Foreskin keratinocyte (primary cell): ENCODE measurements at places on chromosomes 13 and 19. TPM values are rescaled to one million over a fixed set of nuclear protein-coding genes. Genes with fewer than 3 reads are reported as not detected.

GRCh38 chr19:11480715-11481533 lies at the start of gene ELAVL3:
ELAVL3 (minus strand) TSS chr19:11481046; CDS start chr19:11480608, 438 bp downstream.
- DNase-seq: no peak

DNA sequence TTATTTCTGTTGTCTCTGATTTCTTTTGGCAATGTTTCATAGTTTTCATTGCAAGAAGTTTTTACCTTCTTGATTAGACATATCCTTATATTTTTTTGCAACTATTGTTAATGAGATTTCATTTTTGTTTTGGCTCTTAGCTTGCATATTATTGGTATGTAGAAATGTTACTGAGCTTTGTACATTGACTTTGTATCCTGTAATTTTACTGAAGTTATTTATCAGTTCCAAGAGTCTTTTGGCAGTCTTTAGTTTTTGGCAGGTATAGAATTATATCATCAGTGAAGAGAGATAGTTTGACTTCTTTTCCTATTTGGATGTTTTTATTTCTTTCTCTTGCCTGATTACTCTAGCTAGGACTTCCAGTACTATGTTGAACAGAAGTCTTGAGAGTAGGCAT lies 375.7 kb downstream of the TDRD3 start:
- no peak for DNase-seq

CERS1 gene
- 0.10 and 0.11 TPM in 2 replicates for total RNA-seq

DNA sequence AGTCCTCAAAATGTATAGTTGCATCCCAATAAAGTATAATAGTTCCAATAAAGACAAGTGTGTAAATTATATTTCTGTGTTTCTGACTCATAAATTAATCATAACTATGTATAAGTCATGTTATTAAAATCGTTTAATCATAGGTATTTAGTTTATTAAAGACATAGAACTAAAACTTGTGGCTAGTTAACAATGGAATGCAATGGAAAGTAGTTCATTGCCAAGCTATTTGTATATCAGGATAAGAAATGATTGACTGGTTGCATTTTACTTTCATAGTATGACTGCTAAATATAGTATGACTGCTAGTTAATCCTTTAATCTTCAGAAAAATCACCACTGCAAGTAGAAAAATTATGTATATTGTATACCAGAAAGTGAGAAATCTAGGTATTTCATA lies 16.9 kb downstream of the COG3 start:
- no peak for DNase-seq

ATP4B gene
- total RNA-seq: not detected in 2 replicates

DNA sequence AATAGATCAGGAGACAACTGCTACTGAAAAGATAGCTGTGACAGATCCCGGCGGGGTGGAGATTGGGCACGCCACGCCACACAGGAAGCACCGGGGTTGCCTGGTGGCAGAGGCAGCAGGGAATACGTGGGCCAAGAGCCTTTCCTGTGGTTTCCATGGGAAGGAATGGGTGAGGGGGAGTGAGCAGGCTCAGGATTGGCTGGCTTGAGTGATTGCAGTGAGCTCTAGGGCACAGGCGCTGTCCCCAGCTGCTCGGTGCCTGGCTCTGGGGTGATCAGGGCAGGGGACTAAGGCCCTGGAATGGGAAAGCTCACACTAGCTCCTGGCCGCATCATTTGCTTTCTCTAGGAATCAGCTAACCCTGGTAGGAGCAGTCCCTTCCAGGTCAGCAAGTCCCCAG lies 166.1 kb downstream of the USP12 start:
- DNase-seq: no peak

GRCh38 chr19:20660473-20661140 lies 764 bp downstream of the ZNF626 start:
- peak; percentile 14 for DNase-seq
